T-helper 2 cell treated with Interferon-gamma antibody and Interleukin-4, amounts not matched to agents 100 ng/mL and 5 ng/mL, for 36 hours (primary cell): ENCODE measurements at places on chromosomes 5 and 9. TPM values are rescaled to one million over a fixed set of nuclear protein-coding genes. Genes with fewer than 3 reads are reported as not detected.

The GOLM1 gene
- total RNA-seq: 2.8 and 3.7 TPM in 2 replicates

The RAB3C gene
- not detected in 2 replicates for total RNA-seq

The NR2F1 gene
- not detected in 2 replicates for total RNA-seq

The IL7R gene
- total RNA-seq: 128 and 132 TPM in 2 replicates

The IFNK gene
- total RNA-seq: not detected in 2 replicates

The TLR4 gene
- total RNA-seq: 0.11 and 0.14 TPM in 2 replicates

The FOXD4L6 gene
- total RNA-seq: not detected in 2 replicates

The SMIM32 gene
- not detected in 2 replicates for total RNA-seq

The CAMK2A gene
- total RNA-seq: not detected in 2 replicates

The FGF10 gene
- total RNA-seq: not detected in 2 replicates

The C6 gene
- total RNA-seq: not detected in 2 replicates

The CXCL14 gene
- not detected in 2 replicates for total RNA-seq

The VCAN gene
- total RNA-seq: not detected in 2 replicates

The GKAP1 gene
- total RNA-seq: 3.5 and 3.8 TPM in 2 replicates

The CD74 gene
- 624 and 634 TPM in 2 replicates for total RNA-seq

The PCDHB14 gene
- not detected in 2 replicates for total RNA-seq

The GDNF gene
- total RNA-seq: not detected in 2 replicates

The PTGS1 gene
- 0.43 and 0.45 TPM in 2 replicates for total RNA-seq

The FGF1 gene
- not detected in 2 replicates for total RNA-seq

The LECT2 gene
- not detected in 2 replicates for total RNA-seq

The AQP3 gene
- 109 and 113 TPM in 2 replicates for total RNA-seq

The PCDHB12 gene
- not detected in 2 replicates for total RNA-seq

The DPYSL3 gene
- total RNA-seq: 0.07 and 0.09 TPM in 2 replicates

The PKD2L2 gene
- total RNA-seq: 0.23 TPM in 1 of 2 replicates, not detected in the other

The PLEKHG4B gene
- not detected in 2 replicates for total RNA-seq

The CENPK gene
- total RNA-seq: 87.3 and 90.2 TPM in 2 replicates

The PTGR1 gene
- 0.32 and 0.73 TPM in 2 replicates for total RNA-seq

The DDX4 gene
- 0.98 and 1.5 TPM in 2 replicates for total RNA-seq

The DNM1 gene
- 0.32 and 0.41 TPM in 2 replicates for total RNA-seq

The TMEM174 gene
- not detected in 2 replicates for total RNA-seq

The DAB2IP gene
- not detected in 2 replicates for total RNA-seq

The STK32A gene
- total RNA-seq: not detected in 2 replicates

The C5orf58 gene
- not detected in 2 replicates for total RNA-seq

The RMRP gene
- 5,282 and 6,266 TPM in 2 replicates for total RNA-seq

The ECM2 gene
- total RNA-seq: not detected in 2 replicates

The REEP2 gene
- 2.6 and 3.0 TPM in 2 replicates for total RNA-seq

The LCNL1 gene
- 0.16 and 0.20 TPM in 2 replicates for total RNA-seq

The CDH12 gene
- not detected in 2 replicates for total RNA-seq

The QRFP gene
- total RNA-seq: not detected in 2 replicates
